ENCODE measurements at places on chromosomes 5 and 9.

DNA sequence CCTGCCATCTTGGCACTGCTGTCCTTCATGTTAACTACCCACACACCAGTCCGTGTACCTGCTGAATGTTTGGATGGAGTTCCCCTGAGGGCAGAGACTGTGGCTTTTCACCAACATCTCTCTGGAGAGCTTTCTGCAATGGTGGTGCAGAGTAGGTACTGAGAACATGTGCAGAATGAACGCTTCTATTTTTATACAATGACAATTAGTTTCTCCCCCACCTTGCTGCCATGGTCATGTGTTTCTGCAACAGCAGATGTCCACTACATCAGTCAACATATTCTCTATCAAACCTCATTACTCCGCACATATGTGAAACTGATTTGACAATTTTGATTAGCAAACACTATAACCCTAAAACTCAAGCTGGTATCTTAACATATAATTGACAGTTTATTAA lies 14.5 kb downstream of the PTCH1 start:
- no peak for DNase-seq

DNA sequence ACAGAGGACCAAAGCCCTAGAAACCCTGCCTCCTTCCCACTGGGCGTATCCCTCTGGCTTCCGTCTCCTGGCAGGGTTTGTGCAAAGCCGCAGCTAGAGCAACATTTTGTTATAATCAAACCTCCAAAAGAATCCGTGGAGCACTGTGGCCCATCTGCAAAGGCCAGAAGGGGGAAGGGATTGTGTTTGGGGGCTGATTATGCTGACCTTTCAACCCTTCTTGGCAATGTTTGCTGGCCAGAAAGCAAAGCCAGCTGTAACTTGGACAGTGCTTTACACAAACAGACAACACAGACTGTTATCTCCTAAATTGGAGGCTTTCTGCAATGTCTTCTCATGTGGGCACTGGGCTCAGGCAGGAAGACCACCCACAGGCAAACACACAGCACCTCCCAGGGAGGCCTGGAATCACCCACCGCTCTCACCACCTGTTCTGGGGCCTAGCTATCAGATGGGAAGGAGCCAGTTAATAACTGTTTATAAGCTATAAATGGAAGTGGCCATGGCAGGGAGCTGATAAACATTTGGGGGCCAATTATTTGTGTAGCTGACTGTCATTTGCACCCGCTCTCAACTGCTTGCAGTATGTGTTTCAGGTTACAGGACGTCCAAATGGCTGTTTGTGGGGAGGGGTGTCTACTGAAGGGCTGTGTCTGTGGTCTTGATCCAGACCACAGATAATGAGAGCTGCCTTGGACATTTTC lies 121.6 kb upstream of the ERCC6L2 start:
- DNase-seq = no peak

GRCh38 chr5:44740660-44741059 lies 68.1 kb upstream of the MRPS30 start:
- DNase-seq = no peak

GRCh38 chr9:26053954-26054353 lies 375.7 kb upstream of the TUSC1 start:
- DNase-seq = no peak

- no peak for DNase-seq
These were observed 13.2 kb upstream of the HSPB3 start for GRCh38 chr5:54442271-54442670.

DNA sequence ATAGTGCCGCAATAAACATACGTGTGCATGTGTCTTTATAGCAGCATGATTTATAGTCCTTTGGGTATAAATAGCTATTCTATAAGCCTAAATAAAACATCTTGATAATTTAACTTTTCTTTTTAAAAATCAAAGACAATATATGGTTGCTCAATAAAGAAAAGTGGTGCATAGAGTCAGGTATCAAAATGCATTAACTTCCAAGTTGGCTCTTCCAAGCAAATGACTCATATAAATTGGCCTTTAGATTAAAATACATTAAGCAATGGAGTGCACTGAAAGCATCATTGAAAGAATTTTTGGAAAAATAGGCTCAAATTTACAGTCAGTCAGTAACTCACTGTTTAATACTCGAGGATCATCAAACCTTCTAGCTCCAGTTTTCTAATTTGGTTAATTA lies 106.6 kb downstream of the PLCXD3 start:
- no peak for DNase-seq

DNA sequence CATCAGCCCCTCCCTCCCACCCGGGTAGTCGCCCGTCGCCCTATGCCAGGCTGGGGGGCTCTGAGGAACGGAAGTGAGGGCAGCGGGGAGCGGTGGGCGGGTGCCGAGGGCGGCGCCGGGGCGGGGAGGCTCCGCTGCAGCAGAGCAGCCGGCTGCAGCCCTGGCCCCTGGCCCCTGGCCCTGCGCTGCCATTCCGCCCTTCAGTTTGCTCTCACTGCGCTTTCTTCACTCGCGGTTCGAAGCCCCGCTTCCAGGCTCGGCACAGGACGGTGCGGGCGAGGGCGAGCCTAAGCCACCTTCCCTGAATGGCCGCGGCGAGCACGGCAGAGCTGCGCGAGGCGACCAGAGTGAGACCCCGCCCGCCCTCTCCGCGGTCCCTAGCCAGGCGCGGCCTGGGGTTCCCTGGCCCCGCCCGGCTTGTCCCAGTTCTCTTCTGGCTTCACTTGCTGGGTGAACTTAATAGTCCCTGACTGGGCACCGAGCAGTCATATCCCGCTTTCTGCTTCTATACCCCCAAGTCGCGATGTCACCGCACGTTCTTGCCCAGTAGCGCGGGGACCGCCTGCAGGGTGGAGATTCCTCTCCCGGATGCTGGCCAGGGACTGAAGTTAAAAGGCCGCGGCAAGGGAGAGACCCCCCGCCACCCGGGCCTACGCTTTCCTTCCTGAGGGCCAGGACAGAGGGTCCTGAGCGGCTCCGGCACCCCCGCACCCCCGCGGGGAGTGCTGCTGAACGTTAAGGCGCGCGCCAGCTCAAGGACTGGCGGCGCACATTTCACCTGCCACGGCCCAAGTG lies 623 bp upstream of the TRIM36 start:
- no peak for DNase-seq

DNA sequence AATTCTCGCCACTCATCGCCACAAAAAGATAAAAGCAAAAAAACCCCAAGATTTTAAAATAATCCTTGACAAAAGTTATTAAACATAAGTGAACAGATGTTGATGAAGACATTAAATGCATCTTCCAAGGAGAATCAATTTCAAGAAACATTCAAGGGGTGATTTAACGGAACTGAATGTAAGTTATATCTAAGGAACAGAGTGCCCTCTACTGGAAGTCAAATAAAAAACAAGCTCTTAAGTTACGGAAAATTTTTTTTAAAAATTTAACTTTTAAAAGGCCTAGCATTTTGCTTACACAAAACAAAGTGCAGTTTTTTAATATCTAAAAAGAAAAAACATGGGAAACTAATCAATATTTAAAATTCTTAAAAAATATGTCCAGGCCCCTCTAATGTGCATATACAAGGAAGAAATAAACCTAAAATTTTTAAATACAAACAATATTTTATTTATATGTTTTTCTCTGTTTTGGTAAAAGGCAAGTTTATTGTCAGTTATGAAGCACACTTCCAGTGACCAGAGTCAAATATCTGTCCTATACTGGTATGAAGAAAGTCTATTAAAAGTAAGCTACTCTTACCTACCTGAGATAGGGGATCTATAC lies 28.0 kb downstream of the TEX10 start:
- DNase-seq = peak; percentile 47

DNA sequence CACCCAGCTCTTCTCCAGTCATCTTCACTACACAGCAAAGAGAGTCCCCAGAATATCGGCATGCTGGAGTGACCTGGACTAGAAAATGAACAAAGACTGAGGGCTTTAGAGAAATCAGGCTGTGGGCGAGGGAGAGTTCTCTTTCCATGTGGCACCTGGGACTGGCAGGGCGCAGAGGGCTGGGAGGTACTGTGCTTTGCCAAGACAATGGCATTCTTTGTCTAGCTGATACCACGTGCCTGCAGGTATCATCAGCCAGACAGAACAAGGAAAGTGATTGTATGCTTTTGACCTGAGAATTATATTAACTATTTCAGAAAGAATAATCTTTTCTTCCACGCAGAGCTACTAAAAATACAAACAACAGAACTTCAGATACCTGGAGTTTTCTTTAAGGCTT lies 30.5 kb downstream of the DDX31 start:
- DNase-seq = no peak

- no peak for DNase-seq
These were observed 27.1 kb downstream of the ABCA1 start for GRCh38 chr9:104900871-104901270.

- DNase-seq = no peak
These were observed 185.5 kb upstream of the KCNN2 start for GRCh38 chr5:114176356-114176755.

- DNase-seq = no peak
These were observed 126.1 kb downstream of the OLFM1 start for GRCh38 chr9:135213566-135213965.

GRCh38 chr5:98638701-98639100 lies 134.8 kb upstream of the RGMB start:
- no peak for DNase-seq

DNA sequence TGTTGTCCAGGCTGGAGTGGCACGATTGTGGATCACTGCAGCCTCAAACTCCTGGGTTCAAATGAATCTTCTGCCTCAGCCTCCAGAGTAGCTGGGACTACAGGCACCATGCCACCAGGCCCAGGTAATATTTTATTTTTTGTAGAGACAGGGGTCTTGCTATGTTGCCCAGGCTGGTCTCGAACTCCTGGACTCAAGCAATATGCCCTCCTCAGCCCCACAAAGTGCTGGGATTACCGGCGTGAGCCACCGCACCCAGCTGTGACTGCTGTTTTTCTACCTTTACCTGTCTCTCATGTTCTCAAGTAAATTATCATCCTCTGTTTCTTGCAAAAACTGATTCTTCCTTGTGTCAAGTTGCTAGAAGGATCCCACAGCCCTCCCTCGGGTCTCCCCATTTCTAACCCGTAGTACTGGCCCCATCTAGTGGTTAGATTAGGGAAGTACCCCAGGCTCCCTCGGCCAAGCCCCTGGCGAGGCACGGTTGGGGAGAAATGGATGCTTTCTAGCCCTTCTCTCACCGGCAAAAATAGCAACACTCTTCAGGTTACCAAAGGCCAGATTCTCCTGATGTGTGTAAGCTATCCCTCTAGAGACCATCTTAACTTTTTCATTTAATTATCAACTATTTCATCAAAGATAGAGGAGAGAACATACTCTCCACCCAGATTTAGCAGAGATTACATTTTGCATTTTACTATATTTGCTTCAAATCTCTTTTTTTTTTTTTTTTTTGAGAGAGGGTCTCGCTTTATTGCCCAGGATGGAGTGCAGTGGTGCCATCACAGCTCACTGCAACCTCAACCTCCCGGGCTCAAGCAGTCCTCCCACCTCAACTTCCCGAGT lies 19.2 kb upstream of the TOR1B start:
- DNase-seq = peak; percentile 80

- no peak for DNase-seq
These were observed 159.4 kb upstream of the PITX1 start for GRCh38 chr5:135193213-135194125.

DNA sequence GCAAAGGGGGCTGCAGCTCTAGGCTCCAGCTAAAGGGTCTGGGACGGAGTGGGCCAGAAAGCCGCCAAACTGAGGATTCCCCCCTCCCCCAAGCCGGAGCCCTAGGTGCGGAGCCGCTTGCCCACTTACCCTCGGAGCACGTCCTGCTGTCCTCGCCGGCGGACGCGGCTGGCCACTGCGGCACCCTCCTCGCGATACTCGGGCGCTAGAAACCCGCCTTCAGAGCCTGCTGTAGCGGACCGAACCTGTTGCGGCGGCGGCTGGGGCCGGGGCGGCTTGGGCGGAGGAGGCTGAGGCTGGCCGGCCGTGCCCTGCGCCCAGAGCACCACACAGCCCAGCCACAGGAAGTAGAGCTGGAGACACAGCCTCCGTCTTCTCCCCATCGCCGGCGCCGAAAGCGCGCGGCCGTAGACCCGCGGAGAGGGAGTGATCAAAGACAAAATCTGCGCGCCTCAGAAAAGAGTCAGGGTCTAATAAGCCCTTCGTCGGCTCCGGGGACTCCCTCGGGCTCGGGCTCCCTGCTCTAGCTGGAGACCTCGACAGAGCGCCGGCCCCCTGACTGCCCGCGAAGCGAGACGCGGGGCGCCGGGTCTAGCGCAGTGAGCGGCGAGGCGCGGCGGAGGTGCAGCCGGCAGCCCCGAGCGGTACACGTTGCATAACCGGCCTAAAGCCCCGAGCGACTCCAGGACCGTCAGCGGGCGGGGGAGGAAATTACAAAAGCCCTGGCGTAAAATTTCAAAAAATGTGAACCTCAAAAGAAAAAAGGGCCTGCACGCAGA lies 635 bp downstream of the FBN2 start:
- DNase-seq = no peak

GRCh38 chr9:137192859-137193258 lies 4.4 kb downstream of the SSNA1 start:
- DNase-seq = no peak

DNA sequence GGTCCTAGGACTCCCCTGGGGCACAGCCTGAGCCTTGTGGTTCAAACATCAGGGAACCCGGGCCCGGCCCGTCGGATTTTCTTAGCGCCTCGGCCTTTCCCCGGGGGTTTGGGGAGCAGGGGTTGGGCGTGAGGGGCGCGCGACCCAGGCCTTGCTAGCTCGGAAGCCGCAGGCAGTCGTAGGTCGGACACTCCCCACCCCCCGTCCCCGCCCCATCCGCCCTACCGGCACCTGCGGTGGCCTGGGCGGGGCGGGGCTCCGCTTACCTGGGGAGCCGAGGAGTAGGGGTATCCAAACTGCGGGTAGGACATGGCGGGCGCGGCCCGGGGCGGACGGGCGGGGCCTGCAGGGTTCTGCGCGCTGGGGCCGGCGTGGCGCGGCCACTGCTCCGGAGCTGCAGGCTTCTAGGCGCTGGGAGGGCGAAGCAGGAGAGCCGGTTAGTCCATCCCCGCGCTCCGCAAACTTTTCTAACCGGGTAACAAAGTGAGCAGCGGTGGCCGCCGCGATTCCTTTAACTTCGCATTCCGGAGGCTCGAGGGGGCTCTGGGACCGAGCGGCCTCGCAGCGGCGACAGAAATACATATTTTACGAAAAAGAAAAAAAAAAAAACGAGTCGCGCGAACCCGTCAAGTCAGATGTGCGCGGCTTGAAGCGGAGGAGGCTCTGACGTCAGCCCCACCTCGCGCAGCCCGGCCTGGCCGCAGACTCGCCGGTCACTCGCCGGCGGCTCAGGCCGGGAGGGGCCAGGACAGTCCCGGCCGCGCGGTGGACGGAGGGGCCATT lies at the start of gene IRX4:
IRX4 (minus strand) TSS at position 589 of the 783 bp plus-strand sequence; CDS start at position 311, 278 bp downstream.
- DNase-seq = no peak

DNA sequence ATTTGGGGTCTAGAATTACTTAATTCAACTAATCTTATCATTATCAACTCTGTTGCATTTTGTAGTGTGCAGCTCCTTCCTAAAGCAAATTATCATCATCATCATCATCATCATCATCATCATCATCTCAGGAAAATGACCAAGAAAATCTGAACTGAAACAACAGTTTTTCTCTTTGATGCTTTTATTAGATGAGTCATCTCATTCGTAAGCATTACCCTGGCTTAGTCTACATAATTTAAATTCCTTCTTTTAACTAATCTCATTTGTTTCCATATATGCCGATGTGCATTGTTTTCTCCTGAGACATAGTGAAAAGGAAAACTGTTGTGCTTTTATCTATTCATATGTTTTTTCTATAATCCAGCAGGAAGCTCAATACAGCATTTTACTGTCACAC lies 173.0 kb upstream of the PDE4D start:
- DNase-seq = no peak

Measured in CD4-positive, alpha-beta T cell (primary cell).